ENCODE measurements at places on chromosomes 2 and 18. TPM values are rescaled to one million over a fixed set of nuclear protein-coding genes. Genes with fewer than 3 reads are reported as not detected.

DNA sequence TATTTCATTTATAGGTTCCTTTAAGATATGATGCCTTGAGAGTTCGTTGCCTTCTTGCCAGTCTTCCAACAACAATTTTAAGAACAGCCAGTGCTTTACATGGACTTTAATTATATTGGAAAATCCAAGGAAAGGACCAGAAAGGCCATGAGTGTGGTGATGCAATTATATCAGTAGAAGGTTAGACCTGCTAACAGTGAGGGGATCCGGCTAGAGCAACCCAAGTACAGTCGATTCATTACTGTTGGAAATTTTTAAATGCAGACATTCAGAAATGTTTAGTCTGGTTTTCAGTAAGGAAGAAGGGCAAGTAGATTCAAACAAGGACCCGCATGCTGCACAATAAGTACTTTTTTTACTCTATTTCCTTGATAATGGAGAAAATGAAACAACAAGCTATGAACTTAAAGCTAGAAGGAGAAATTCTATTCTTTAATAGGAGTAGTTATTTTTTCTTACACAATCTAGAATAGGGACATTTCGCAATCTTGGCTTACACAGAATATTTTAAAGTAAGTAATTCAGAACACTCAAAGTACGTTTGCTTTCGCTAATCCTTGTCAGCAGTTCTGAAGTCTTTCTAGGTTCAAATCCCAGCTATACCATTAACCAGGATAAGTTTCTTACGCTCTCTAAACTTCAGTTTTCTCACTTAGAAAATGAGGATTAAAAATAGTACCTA is 405.5 kb downstream of the MEIS1 start:
- no peaks in the 10 kb centered on the region for H3K4me1 ChIP-seq
- H3K36me3 ChIP-seq: no peaks in the 10 kb centered on the region
- H3K4me3 ChIP-seq: no peak overlapping the region

The RAMP1 gene
- 14.3 TPM for total RNA-seq

The PDE1A gene
- 15.2 TPM for total RNA-seq

The COL4A3 gene
- 11.0 TPM for total RNA-seq

The CERKL gene
- 2.2 TPM for total RNA-seq

The IL36A gene
- total RNA-seq: not detected

DNA sequence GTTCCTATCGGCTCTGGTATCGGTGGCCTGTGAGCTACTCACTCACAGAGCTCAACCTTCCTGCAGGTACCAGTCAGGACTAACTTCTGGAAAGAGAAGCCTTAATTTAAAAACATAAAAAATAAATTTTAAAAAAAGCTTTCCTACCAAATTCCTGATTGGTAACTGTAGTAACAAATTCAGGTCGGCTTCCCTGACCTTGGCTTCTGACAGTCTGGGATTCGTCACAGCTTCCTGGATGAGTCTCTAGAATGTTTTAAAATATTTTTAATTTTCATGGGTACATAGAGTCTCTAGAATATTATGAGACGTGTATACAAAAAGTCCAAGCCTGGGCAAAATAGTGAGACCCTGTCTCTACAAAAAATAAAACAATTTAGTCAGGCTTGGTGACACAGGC is 45.0 kb upstream of the MTCL1 start:
- no peaks in the 10 kb centered on the region for H3K27me3 ChIP-seq
- no peak for DNase-seq
- no peak overlapping the region for H3K4me3 ChIP-seq
- H3K27ac ChIP-seq: no peak overlapping the region
- H3K36me3 ChIP-seq: no peaks in the 10 kb centered on the region

DNA sequence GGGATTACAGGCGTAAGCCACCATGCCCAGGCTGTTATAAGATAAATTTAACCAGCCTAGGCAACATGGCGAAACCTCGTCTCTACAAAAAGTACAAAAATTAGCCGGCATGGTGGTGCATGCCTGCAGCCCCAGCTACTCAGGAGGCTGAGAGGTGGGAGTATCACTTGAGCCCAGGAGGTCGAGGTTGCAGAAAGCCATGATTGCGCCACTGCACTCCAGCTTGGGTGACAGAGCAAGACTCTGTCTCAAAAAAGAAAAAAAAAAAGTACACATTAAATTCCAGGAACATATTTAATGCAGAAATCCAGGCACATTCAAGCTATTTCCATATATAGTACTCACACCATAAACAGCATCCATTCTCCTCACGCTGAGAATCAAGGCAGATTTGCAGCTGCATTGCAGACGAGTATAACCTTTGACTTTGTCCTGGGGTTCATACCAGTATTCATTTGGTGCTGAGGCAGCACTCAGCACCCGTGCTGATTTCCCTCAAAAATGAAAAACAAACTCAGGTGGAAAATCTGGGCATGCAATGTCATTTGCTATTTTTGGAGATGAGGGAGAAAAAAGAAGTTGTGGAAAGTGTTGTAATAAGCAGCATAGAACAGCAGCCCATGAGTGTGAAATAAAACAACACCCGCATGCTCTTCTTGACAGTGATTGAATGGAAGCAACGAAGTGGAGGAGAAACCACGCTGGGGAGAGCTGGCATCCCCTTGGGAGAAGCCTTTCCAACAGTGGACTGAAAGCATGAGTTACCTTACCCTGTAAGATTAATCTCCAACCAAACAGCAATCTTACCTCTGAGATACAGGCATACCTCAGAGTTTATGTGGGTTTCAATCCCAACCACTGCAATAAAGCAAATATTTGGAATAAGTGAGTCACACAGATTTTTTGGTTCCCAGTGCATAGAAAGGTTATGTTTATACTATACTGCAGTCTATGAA is 46.8 kb upstream of the ANXA4 start:
- no peaks in the 10 kb centered on the region for H3K27me3 ChIP-seq
- H3K4me3 ChIP-seq: no peak overlapping the region
- no peak overlapping the region for H3K27ac ChIP-seq
- DNase-seq: no peak
- no peaks in the 10 kb centered on the region for H3K4me1 ChIP-seq
- no peaks in the 10 kb centered on the region for H3K36me3 ChIP-seq

The RAB3GAP1 gene
- 40.5 TPM for total RNA-seq

The SKOR2 gene
- 0.43 TPM for total RNA-seq

Data from testis (tissue), 5 donors.